Activated naive CD4-positive, alpha-beta T cell treated with anti-CD3 and anti-CD28 coated beads for 36 hours (primary cell): ENCODE measurements at places on chromosomes 7 and 10. TPM values are rescaled to one million over a fixed set of nuclear protein-coding genes. Genes with fewer than 3 reads are reported as not detected.
A peak's percentile ranks its signal among the peaks of the same experiment; 100 is the strongest.

Gene HOXA5
- not detected for total RNA-seq

GRCh38 chr7:80654887-80655340 is 16.5 kb downstream of the CD36 start:
- no peaks in the 10 kb centered on the region for H3K36me3 ChIP-seq
- H3K27me3 ChIP-seq: no peaks in the 10 kb centered on the region
- H3K27ac ChIP-seq: no peak overlapping the region
- DNase-seq: no peak
- no peak overlapping the region for H3K4me3 ChIP-seq

Gene RHOBTB1
- total RNA-seq: not detected

DNA sequence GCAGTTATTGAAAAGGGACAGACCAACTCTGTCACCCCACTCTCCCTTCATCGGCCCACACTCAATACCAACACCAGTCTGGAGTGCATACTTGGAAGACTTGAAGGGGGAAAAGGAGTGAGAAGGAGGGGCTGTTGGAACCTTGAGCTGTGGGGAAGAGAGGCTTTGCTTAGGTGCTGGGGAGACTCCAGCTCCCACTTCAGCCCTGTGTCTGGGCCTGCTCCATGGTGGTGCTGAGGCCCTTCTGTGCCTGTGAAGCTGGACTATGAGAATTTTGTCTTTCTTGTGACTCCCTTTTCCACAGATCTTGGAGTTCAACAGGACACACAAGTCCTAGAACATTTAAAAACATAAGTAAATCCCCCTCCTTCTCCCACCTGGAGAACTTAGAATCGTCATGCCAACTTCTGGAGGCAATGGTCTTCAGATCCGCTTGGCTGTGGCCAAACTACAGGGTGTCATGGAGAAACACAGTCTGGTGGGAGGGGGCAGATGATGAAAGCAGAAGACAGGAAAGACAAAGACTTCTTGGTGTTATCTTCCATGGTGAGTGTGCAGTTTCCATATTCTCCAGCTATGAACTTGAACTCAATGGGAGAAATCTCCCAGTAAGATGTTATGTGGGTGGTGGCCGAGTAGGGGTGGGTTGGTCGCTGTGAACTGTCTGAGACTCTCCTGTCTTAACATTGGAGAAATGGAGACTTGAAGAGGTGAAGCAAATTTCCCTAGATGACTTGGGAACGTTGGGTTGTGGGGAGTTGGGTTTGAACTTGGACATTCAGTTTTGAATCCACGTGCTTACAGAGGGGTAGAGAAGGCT is 18.4 kb upstream of the GIMAP8 start:
- peaks cover 8% of the 10 kb centered on the region for H3K4me1 ChIP-seq
- no peaks in the 10 kb centered on the region for H3K36me3 ChIP-seq
- DNase-seq: peak; percentile 1
- no peak overlapping the region for H3K27ac ChIP-seq

DNA sequence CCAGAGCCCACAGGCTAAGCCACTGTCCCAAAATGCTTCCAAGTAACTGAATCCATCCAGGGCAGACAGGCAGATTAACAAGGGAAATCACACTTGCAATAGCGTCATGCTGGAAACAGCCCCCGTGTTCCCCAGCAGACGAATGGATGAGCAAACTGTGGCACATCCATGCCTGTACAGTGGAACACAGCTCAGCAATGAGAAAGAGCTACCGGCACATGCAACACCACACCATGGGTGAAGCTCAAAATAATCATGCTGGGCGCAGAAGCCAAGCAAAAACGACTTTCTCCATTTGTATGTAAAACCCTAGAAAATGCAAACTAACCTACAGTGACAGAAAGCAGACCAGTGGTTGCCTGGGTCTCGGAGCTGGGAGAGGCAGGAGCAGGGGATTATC is 153.1 kb downstream of the SLIT1 start:
- H3K36me3 ChIP-seq: no peaks in the 10 kb centered on the region
- no peak overlapping the region for H3K27ac ChIP-seq
- peaks cover 4% of the 10 kb centered on the region for H3K4me1 ChIP-seq

DNA sequence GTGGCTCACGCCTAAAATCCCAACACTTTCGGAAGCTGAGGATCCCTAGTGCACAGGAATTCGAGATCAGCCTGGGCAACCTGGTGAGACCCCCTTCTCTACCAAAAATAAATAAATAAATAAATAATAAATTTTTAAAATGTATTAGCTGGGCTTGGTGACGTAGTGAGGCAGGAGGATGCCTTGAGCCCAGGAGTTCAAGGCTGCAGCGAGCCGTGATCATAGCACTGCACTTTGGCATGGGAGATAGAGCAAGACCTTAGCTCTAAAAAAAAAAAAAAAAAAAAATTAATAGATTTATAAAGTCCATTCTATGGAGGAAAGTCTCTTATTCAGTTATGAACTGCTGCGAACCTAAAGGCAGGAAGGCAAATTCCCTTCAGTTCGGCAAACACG is 1.1 kb upstream of the PTPN12 start:
- H3K4me1 ChIP-seq: peaks cover 7% of the 10 kb centered on the region
- no peaks in the 10 kb centered on the region for H3K36me3 ChIP-seq
- no peaks in the 10 kb centered on the region for H3K27me3 ChIP-seq
- no peak for DNase-seq
- no peak overlapping the region for H3K27ac ChIP-seq

Gene ZCWPW1
- 5.2 TPM for total RNA-seq

Gene GIMAP1
- total RNA-seq: 5.1 TPM

- no peaks in the 10 kb centered on the region for H3K4me1 ChIP-seq
- no peaks in the 10 kb centered on the region for H3K27me3 ChIP-seq
- no peaks in the 10 kb centered on the region for H3K36me3 ChIP-seq
These were observed 61.1 kb downstream of the GATA3 start for GRCh38 chr10:8115618-8115980.

Gene UNCX
- not detected for total RNA-seq

- H3K4me3 ChIP-seq: no peak overlapping the region
- no peaks in the 10 kb centered on the region for H3K36me3 ChIP-seq
- no peak for DNase-seq
- H3K4me1 ChIP-seq: no peaks in the 10 kb centered on the region
These were observed 683.8 kb upstream of the ANKRD30A start for GRCh38 chr10:36441557-36441956.

- no peaks in the 10 kb centered on the region for H3K36me3 ChIP-seq
- H3K4me1 ChIP-seq: no peaks in the 10 kb centered on the region
- DNase-seq: no peak
- no peak overlapping the region for H3K4me3 ChIP-seq
These were observed 32.1 kb downstream of the RBAK start for GRCh38 chr7:5077740-5078139.

GRCh38 chr7:138226001-138226476 is 149.8 kb downstream of the AKR1D1 start:
- no peaks in the 10 kb centered on the region for H3K27me3 ChIP-seq
- no peak overlapping the region for H3K4me3 ChIP-seq
- H3K27ac ChIP-seq: no peak overlapping the region
- DNase-seq: no peak
- no peaks in the 10 kb centered on the region for H3K4me1 ChIP-seq
